ENCODE measurements at places on chromosomes 4 and X. TPM values are rescaled to one million over a fixed set of nuclear protein-coding genes. Genes with fewer than 3 reads are reported as not detected.

Gene ITIH6
- not detected for total RNA-seq

GRCh38 chr4:180449395-180449956, 1793.7 kb upstream of the TENM3 start:
- no peaks in the 10 kb centered on the region for H3K36me3 ChIP-seq
- no peak for DNase-seq
- no peak overlapping the region for H3K27ac ChIP-seq
- H3K4me1 ChIP-seq = no peaks in the 10 kb centered on the region

Gene RASSF6
- total RNA-seq = 50.4 TPM

GRCh38 chr4:147799986-147800555, 68.2 kb downstream of the ARHGAP10 start:
- H3K27ac ChIP-seq = no peak overlapping the region
- no peak for DNase-seq
- H3K27me3 ChIP-seq = no peaks in the 10 kb centered on the region
- peaks cover 41% of the 10 kb centered on the region for H3K4me1 ChIP-seq

GRCh38 chr4:141009931-141010330, 123.3 kb downstream of the RNF150 start:
- H3K27me3 ChIP-seq = no peaks in the 10 kb centered on the region
- H3K4me1 ChIP-seq = no peaks in the 10 kb centered on the region
- no peaks in the 10 kb centered on the region for H3K36me3 ChIP-seq
- no peak overlapping the region for H3K27ac ChIP-seq
- no peak for DNase-seq
- no peak overlapping the region for H3K4me3 ChIP-seq

DNA sequence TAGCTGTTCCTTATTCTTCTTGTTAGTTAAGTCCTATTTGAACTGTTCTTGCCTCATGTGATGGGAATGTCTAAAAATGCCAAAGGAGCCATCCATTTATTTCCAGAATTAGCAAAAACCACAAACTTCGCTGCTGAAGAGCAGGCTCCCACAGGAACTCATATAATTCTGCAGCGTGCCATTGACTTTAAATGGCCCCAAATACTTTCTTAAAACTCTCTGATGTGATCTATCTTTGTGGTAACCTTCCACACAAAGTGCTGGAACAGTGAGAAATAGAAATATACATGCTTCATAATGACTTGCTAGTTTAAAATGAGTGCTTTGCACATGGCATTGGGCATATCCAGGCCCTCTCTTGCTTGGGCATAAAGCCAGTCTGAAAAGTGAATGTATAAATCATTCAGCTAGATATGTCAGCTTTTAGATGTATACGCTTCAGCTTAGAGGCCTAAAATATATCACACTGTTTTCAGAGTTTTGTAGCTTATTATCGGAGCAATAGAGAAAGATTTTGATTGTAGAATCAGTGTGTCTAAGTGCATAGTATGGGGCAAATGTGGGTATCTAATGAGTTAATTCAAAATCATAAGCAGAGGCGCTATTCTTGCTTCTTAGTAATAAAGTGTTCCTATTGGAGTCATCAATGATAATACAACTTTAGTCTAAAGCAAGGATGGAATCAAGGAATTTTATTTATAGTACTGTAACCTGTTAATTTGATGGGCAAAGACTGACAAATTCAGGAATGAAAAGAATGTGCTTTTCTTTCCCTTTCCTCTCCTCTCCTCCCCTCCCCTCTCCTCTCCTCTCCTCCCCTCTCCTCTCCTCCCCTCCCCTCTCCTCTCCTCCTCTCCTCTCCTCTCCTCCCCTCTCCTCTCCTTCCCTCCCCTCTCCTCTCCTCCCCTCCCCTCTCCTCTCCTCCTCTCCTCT, 392.2 kb upstream of the ZFP42 start:
- no peak for DNase-seq
- H3K27me3 ChIP-seq = no peaks in the 10 kb centered on the region
- no peak overlapping the region for H3K4me3 ChIP-seq
- H3K36me3 ChIP-seq = no peaks in the 10 kb centered on the region
- no peaks in the 10 kb centered on the region for H3K4me1 ChIP-seq

DNA sequence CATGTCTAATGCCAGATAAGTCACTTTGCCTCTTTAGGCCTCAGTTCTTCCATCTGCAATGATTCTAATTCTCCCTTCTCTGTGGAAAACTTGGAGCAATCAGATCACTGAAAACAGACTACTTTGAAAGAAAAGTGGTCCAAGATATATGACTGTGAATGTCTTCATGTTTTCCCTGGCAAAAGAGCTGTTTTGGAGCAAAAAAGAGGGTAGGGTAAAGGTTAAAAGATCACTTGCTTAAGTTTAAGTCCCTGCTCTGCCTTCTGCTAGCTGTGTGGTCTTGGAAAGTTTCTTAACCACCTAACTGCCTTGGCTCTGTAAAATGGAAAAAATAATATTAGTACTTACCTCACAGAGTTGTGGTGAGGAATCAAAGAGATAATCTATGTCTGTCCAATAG, 140.3 kb upstream of the PAK3 start:
- H3K27ac ChIP-seq = no peak overlapping the region
- H3K4me3 ChIP-seq = no peak overlapping the region
- no peak for DNase-seq

- H3K4me3 ChIP-seq = no peak overlapping the region
- no peak for DNase-seq
- H3K27ac ChIP-seq = no peak overlapping the region
These were observed 3.1 kb upstream of the MTMR1 start for GRCh38 chrX:150690126-150690525.

GRCh38 chrX:49282647-49283011, 13.0 kb downstream of the PPP1R3F start:
- no peaks in the 10 kb centered on the region for H3K27me3 ChIP-seq
- peak; percentile 25 for DNase-seq

- H3K27ac ChIP-seq = no peak within 1 kb of the TSS
- H3K36me3 ChIP-seq = no peaks in the 10 kb centered on the region
- H3K27me3 ChIP-seq = no peaks in the 10 kb centered on the region
These were observed at the start of gene SHROOM3 for GRCh38 chr4:76434901-76435527. Gene SHROOM3 (plus strand): TSS chr4:76435229. CDS start chr4:76436053, 824 bp downstream.

- H3K36me3 ChIP-seq = no peaks in the 10 kb centered on the region
- H3K27ac ChIP-seq = no peak overlapping the region
- H3K27me3 ChIP-seq = no peaks in the 10 kb centered on the region
These were observed 48.2 kb upstream of the GC start for GRCh38 chr4:71832049-71832448.

GRCh38 chrX:17527922-17528321, 152.9 kb downstream of the NHS start:
- H3K4me1 ChIP-seq = peaks cover 5% of the 10 kb centered on the region
- peak overlapping the region; percentile 23 for H3K27ac ChIP-seq
- H3K36me3 ChIP-seq = no peaks in the 10 kb centered on the region
- DNase-seq = no peak
- H3K4me3 ChIP-seq = no peak overlapping the region

GRCh38 chr4:159823743-159824142, 720.9 kb downstream of the RAPGEF2 start:
- H3K4me3 ChIP-seq = no peak overlapping the region
- peaks cover 3% of the 10 kb centered on the region for H3K4me1 ChIP-seq
- no peaks in the 10 kb centered on the region for H3K36me3 ChIP-seq
- H3K27ac ChIP-seq = no peak overlapping the region
- DNase-seq = no peak

Gene CCDC158
- total RNA-seq = not detected

- peaks cover 5% of the 10 kb centered on the region for H3K4me1 ChIP-seq
- no peak overlapping the region for H3K4me3 ChIP-seq
- no peaks in the 10 kb centered on the region for H3K27me3 ChIP-seq
These were observed 168.3 kb downstream of the AREG start for GRCh38 chr4:74613266-74613665.

DNA sequence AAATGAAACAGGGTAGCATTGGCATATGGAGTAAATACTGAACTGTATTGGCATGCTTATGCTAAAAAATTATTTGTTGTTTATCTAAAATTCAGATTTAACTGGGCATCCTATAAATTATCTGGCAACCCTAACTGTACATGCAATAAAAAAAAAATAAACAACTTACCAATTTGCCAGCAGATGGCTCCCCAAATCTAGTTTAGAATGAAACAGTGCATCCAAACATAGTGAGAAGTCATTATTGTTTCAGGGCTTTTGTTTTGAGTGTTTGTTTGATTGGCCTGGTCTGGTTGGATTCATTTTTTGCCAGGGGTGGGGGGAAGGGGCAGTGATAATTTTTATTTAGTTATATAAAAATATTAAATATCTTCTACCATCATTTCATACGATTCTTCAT, 12.8 kb upstream of the NSUN7 start:
- DNase-seq = peak; percentile 65
- H3K27ac ChIP-seq = no peak overlapping the region
- no peaks in the 10 kb centered on the region for H3K36me3 ChIP-seq

Gene H2BW2
- not detected for total RNA-seq

DNA sequence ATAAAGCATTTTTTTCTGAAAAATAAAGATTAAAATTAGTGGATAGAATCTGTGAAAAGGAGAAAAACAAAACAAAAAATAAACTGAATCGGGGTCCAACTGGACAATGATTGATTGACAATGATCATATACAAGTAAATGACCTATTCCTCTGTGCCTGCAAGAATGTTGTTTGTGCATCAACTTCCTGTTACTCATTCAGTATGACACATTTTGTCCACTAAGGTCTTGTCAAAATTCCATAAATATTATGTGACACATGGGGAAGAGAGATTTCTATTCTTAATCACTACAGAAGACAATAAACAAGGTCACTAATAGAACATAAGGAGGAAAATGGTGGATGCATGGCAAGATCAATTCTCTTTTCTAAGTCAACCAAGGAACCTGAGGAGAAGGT, 54.9 kb downstream of the F8 start:
- H3K27me3 ChIP-seq = no peaks in the 10 kb centered on the region
- no peak overlapping the region for H3K27ac ChIP-seq
- no peaks in the 10 kb centered on the region for H3K4me1 ChIP-seq
- no peak overlapping the region for H3K4me3 ChIP-seq
- no peak for DNase-seq

All from stomach (tissue), 19 donors.